ENCODE measurements at places on chromosomes 16 and 17.

GRCh38 chr17:31684901-31685300 lies 174.1 kb downstream of the COPRS start:
- no peak for DNase-seq

DNA sequence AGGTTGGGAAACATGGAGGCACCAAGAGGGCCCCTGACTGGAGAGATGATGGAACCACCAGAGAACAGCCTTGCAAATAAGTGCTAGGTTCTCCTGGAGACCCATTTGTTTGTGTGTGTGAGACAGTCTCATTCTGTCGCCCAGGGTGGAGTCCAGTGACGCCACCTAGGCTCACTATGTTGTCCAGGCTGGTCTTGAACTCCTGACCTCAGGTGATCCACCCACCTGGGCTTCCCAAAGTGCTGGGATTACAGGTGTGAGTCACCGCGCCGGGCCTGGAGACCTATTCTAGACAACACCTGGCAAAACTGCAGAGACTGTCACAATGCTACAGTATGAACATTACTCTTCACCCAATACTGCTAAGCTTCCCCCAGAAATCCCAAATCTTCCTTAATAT lies 1.5 kb downstream of the NPLOC4 start:
- DNase-seq, result no peak

DNA sequence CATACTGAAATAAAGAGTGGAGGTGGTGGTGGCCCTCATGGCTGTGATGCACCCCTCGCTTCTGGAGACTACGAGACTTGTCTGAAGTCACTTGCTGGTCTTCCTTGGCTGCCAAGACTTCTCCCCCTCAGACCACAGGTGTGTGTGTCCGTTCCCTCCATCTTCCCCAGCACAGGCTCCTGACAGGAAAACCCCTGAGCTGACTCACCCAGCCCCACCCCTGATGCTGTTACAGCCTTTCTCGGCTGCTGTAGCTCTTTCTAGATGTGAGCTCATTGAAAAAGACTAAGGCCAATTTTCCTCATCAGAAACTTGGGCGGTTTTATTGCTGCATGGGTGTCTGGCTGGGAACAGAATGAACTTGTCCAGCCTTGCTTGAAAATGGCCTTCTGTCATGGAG lies 296.9 kb downstream of the TMEM114 start:
- DNase-seq, result no peak

DNA sequence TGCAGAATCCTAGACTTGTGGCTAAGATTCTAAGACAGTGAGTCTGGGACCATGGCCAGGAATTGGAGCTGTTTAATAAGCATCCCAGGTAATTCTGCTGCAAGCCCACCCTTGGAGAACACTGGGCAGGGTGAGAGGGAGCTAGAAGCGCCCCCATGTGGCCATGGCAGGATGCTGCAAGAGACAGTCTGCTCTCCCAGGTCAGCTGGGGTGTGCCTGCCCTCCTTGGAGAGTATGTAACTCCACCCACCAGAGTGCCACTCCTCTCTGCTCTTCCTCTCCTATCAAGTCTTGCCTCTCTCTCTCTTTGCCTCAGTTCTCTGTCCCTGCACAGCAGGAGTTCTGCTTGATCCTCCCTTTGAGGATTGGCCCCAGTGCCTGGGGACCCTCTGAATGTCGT lies 14.9 kb downstream of the RCVRN start:
- no peak for DNase-seq

DNA sequence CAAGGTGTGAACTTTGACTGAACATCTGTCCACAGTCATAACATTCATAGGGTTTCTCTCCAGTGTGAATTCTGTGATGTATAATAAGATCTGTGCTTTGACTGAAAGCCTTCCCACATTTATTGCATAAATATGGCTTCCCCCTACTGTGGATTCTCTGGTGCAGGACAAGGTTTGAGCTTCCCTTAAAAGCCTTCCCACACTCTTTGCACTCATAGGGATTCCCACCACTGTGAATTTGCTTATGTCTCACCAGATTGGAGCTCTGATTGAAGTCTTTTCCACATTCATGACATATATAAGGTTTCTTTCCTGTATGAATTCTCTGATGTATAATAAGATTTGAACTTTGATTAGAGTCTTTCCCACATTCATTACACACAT lies 8.3 kb downstream of the ZNF594 start:
- DNase-seq, result no peak

- no peak for DNase-seq
Measured at GRCh38 chr16:56408379-56409098, 16.8 kb downstream of the AMFR start.
